AG08396 (cell line): ENCODE measurements at places on chromosomes 13 and 19.

DNA sequence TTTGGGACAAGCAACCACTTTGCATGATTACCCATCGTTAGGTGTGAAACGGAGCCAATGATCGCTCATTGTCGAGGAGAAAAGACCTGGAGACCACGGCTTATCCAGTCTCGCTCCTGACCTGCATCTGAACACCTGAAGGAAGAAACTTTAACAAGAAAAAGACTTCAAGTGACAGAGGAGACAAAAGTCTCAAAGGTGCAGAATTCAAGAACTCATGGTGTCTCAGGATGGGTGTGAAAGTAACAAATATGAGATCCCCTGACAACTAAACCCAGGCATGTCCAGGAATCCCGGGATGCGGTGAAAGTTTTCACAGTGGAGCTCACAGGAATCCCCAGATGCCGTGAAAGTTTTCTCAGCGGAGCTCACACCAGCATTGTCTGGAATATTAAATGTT lies 6.3 kb upstream of the ATP11A start:
- DNase-seq: no peak

- DNase-seq: peak; percentile 84
Measured at GRCh38 chr19:17855280-17856152, 4.2 kb upstream of the RPL18A start.

DNA sequence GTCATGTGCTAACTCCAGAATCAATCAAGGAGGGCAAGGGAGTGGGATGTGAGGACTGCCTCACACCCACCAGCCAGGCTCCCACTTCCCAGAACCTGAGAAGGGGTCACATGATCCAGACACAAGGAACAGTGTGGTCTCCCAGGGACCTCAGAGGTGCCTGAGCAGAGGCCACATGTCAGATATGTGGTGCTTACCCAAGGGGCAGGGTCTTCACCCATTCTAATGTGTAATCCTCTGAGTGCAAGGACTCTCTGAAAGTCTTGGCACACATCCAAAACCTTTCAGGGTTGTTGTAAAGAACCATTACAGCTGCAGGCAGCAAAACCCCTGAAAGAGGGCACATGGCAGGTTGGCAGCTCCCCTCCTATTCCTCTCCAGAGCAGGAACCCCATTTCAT lies 656.6 kb downstream of the UQCRFS1 start:
- no peak for DNase-seq

GRCh38 chr13:50366488-50367174 lies 351.4 kb downstream of the KCNRG start:
- DNase-seq: no peak

DNA sequence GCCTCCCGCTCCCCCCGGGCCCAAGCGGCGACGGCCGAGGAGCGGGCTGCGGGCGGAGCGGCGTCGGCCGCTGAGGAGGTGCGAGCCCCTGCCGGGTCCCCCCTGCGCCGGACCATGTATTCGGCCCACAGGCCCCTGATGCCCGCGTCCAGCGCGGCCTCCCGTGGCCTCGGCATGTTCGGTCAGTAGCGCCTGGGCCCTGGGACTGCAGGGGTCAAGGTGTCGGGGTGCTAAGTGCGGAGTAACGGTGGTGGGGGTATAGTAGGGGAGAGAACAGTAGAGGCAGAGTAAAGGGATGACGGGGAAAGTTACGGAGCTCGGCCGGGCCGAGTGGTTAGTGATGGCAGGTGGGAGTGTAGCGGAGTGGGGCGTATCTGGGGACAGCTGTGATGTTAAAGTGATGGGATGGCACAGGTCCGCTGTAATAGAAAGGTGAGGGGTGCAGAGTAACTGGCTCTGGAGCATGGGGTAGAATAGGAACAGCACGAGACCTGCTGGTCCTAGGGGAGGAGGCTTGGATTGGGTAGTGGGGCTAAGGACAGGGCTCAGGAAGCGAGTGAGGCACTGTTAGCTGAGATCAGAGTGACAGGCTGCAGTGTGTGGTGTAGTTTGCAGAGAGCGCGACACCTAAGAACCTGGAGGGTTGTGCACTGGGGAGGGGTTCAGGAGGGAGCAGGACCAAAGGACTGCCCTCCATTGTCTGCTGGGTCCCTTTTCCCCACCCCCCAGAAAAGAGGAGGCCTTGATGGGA lies 15.7 kb downstream of the CIC start:
- no peak for DNase-seq

GRCh38 chr19:47094557-47095475 lies 18.8 kb downstream of the ZC3H4 start:
- no peak for DNase-seq

GRCh38 chr19:19653597-19654147 lies 9.8 kb downstream of the ATP13A1 start:
- DNase-seq: no peak

DNA sequence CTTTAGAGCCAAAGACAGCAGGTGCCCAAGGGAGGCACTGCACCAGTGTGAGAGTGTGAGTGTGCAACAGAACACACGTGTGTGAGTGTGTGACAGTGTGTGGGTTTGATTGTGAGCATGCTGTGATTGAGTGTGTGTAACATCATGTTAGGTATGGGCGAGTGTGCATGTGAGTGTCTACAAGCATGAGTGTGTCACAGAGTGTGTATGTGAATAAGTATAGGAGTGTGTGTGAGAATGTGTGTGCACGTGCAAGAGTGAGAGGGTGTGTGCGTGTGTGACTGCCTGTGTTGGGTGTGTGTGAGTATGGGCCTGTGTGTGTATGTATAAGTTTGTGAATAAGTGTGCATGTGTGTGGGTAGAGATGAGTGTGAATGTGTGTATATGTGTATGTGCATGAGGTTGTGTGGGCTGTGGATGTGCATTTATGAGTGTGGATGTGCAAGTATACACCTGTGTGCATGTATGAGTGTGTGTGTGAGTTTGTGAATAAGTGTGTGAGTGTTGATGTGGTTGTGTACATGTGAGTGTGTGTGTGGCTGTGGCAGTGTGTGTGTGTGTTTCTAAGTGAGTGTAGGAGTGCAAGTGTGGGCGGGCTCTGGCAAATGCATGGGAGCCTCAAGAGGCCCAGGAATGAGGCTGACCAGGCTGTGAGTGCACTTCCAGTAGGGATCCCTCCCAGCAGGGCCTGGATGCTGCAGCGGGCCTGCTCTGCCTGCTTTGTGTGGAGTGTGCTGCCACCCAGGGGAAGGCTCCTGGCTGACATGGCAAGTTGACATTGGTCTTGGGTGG lies 198.4 kb downstream of the COL4A1 start:
- DNase-seq: peak; percentile 89

DNA sequence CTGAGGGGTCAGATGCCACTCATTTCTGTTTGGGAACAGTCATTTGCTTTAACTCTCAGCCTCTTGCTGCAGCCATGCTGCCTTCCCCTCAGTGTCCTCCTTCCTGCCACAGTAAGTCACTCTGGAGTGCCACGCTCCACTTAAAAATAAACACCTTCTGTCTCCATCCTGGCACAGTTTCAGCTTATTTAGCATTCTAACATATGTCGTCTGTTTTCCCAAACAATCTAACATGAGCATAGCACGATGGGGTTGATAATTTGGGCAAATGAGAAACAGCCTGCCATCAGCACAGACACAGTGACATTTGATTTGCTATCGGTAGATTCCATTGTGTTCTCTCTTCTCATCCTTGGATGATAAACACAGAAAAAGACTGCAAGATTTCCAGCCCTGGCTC lies 768.6 kb downstream of the UQCRFS1 start:
- no peak for DNase-seq

DNA sequence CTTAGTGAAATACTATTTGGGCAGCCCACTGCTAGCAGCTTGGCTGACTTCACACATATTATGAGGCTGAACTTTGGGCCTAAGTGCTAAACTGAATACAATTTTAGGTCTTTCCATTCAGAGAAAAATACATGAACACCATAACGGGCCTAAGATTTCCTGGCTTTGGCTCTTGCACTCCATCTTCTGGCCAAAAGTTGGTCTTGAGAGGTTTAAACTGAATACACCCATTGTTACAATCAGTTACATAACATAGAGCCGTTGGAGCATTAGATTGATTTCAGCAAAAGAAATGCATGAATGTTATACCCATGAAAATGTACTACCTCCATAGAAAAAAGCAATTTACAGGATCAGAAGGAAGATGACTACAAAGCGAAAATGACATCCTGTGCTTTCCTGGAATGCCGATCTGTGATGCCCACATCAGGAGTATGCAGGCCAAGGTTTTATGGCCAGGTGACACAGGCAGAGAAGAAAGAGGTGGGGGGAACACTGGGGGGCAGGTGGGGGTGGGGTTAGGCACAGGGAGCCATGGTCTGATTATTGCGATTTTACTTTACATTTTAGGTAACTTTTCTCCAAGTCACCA lies 11.1 kb upstream of the SHISA2 start:
- peak; percentile 31 for DNase-seq

GRCh38 chr19:18761531-18762110 lies 29.5 kb downstream of the COMP start:
- no peak for DNase-seq

DNA sequence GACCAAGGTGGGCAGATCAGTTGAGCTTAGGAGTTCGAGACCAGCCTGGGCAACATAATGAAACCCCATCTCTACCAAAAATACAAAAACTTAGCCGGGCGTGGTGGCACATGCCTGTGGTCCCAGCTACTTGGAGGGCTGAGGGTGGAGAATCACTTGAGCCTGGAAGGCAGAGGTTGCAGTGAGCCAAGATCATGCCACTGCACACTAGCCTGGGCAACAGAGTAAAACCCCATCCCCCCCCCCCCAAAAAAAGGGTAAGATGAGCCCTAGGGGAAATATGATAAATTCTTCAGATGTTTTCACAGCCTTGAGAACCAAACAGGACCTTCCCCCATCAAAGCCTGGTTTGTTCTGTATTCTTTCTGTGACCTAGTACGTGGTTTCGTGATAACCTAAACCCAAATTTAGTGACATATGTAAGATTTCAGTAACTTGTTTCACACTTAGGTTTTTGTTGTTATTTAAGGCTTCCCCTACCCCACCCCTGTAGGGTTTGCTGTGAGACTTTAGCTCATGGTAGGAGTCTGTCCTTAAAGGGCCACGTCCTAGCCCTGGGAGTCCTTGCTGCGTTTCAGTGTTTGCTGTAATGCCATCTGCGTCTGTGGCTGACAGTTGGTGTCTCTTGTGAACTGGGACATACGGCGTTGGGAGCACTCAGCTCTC lies 49.6 kb downstream of the MYO9B start:
- no peak for DNase-seq

DNA sequence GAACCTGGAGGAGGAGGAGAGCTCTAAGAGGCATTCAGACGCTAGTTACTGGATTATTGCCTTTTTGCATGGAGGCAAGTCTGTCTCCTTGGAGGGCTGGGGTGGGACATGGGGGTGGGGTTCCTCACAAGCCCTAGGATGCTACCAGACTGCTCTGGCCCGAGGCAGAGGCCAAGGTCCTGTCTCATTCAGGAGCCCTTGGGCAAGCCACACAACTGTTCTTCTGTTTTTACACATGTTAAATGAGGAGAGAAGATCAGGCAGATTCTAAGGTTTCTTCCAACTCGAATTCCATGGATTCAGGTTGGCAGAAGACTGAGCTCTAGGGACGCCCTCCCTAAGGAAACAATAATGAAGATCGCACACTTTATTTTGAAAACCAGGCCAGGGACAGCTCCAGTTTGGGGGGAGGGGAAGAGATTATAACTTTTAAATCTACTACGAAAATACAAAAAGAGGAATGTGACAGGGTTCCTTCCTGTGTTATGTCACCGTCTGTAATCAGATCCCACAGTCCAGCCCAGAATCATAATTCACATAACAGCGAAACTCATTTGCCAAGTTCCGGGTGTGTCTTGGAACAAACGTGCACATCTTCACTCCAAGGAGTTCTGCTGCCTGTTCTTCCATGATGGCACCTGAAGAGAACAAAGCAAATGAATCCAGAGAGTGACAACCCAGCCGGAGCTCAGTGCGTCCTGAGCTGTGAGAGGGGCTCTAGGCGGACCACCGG lies 25.2 kb downstream of the IL17D start:
- no peak for DNase-seq

DNA sequence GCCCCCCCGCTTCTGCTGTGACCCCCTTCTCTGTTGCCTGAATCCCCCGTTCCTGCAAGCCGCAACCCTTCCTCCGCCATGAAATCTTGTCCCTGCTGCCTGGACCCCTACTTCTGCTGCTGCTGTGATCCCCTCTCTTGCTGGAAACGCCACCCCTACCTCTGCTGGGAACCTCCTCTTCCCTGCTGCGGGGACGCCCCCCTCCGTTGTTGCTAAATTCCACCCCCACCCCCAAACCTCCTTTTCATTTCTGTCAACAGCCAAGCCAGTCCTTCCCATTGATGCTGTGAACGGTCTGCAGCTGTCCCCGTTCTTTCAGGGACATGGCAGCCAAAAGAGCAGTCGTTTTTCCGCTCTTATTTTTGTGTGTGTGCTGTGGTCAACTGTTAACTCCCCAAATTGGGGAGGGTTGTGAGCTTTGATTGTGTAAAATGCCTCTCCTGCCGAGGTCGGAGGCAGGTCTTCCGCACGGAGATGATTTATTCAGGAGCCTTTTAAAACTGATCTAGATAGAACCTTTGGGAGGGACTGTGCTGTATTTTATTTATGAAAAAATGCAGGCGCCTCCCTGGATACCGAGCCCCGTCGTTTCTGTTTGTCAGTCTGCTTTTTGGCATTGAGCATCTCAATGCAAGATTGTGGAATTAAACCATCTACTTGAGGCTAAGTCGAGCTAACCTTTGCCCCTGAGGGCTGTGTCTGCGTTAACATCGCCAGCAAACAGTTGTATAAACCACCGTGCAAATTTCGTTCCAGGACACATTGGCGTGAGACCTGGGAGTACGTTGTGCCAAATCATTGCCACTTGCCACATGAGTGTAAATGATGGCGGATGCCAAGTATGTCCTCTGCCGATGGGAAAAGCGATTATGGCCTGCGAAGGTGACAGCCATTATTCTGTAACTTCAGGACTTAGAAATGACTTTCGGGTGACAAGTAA lies 27.9 kb upstream of the NDUFS7 start:
- DNase-seq: peak; percentile 44

DNA sequence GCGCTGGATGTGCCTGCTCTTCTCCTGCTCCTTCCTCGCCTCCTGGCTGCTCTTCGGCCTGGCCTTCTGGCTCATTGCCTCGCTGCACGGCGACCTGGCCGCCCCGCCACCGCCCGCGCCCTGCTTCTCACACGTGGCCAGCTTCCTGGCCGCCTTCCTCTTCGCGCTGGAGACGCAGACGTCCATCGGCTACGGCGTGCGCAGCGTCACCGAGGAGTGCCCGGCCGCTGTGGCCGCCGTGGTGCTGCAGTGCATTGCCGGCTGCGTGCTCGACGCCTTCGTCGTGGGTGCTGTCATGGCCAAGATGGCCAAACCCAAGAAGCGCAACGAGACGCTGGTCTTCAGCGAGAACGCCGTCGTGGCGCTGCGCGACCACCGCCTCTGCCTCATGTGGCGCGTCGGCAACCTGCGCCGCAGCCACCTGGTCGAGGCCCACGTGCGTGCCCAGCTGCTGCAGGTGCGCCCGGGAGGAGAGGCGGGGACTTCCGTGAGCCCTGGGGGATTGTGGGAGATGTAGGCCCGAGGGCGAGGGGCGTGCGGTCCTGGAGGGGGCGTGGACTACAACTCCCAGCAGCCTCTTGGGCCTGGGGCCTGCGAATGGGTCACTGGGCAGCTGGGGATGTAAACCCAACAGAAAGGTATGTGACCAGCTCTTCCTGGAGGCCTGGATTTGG lies 6.7 kb downstream of the KCNJ14 start:
- peak; percentile 39 for DNase-seq
